ENCODE measurements at places on chromosomes 16 and 17.
A peak's percentile ranks its signal among the peaks of the same experiment; 100 is the strongest.

- DNase-seq = no peak
Measured at GRCh38 chr16:46973996-46974324, 486 bp upstream of the DNAJA2 start.

- DNase-seq = peak; percentile 38
Measured at GRCh38 chr17:30376621-30377452, 1.9 kb upstream of the CPD start.

DNA sequence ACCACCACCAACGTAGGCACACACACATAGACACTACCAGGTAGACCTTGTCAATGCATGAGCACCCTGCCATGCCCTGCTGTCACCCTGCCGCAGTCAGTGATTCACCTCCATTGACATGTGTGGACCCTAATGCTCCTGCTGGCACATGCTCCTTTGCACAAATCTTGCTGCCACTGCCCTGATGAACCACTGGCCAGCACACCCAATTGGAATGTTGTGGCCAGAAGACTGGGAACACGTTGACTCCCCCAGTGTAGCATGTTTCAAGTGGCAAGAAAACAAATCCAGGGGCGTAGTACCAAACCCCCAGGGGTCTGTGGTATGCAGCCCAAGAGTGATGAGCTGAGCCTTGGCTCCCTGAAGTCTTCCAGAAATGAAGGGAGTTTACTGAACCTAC, 486.4 kb upstream of the KIF2B start:
- no peak for DNase-seq

DNA sequence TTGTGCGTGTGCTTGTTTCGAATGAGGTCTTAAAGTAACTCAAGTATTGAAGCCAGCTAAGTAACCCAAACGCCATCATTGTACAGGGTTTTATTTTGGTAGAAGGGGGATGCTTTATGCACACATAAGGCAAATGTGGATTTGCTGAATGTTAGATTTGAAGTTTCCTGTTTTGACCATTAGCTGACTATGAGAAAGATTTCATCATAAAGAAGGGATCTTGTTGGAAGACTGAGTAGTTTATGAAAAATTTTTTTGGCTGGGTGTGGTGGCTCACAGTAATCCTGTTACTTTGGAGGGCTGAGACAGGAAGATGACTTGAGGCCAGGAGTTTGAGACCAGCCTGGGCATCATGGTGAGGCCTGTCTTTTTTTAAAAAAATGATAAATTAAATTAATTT, 10.0 kb upstream of the ZFP3 start:
- no peak for DNase-seq

- no peak for DNase-seq
Measured at GRCh38 chr17:1074886-1075605, 78.1 kb downstream of the TIMM22 start.

DNA sequence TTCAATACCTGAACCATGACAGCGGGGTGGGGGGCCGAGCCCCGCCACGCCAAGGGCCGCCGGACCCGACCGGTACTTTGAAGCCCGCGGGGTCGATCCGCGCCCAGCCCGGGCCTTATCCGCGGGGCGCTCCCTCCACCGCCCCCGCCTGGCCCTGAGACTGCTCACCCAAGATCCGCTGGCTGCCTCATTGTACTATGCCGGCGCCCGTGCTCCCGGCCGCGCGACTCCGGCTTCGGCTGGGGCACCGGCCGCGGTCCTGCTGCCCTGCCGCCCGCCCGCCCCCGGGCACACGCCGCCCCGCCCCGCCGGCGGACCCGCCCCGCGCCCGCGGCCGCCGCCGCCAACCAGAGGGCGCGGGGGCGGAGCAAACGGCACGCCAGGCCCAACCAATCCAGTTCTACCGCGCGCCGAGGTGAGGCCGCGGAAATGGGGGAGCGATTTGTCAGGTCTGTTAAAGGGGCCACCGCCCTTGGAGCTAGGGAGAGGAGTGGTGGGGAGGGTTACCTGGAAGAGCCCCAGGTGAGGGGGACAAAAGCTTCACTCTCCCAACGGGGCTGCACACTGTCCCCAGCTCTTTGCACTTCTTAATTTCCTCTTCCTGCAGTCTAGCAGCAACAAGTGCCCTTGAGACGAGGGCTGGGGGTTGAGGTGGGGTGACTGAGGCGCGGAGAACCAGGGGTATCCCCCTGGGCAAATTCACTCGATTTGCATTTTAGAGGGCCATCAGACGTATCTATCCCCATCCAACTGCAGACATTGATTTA, at the start of gene TEX2:
TSS of gene TEX2 (minus strand) at position 261 of the 767 bp plus-strand sequence. CDS start 49,043 bp downstream, outside the sequence.
- peak; percentile 93 for DNase-seq

GRCh38 chr17:29345066-29345465, 45.1 kb upstream of the TAOK1 start:
- no peak for DNase-seq

GRCh38 chr16:24988593-24989338, 26.4 kb downstream of the ARHGAP17 start:
- peak; percentile 59 for DNase-seq

DNA sequence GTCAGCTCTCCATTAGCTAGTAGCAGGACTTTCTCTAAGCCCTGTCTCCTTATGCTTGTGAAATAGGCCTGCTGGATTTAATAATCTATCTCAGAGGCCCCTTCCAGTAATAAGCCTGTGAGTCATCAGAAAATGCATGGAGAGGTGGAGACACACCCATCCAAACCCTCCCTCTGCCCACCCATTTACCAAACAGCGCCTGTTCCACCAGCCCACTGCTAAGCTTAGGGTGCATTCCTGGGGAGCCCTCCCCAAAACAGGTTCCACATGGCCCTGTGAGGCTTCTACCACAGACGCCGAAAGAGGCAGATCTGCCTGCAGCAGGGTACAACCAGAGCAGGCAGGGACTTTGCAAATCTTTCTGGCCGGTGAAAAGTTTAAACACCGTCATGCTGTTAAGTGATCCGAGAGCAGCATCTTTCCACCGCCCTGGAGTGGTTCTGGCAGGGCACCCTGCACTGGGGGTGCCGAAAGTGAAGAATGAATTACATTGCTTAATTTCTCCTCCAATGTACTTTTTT, 99.3 kb downstream of the GAS7 start:
- DNase-seq = no peak

- DNase-seq = no peak
Measured at GRCh38 chr16:47236716-47237115, 93.0 kb upstream of the NETO2 start.

DNA sequence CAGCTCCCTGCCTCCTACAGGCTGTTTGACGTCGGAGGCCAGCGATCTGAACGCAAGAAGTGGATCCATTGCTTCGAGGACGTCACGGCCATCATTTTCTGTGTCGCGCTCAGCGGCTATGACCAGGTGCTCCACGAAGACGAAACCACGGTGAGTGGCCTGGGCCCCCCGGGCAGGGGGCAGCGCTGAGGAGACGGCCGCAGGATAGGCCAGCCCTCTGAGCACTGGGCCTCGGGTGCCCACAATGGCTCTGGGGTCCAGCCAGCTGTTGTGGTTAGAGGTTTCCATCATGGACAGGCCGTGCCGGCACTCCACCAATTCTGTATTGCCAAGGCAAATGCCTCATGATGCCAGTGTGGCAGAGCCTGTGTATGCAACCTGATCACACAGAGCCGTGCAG, 88.6 kb downstream of the AMFR start:
- DNase-seq = no peak

- DNase-seq = no peak
Measured at GRCh38 chr17:40564883-40565768, at the start of gene CCR7. Gene CCR7 (minus strand): TSS chr17:40565472. CDS start chr17:40565409, 63 bp downstream.

DNA sequence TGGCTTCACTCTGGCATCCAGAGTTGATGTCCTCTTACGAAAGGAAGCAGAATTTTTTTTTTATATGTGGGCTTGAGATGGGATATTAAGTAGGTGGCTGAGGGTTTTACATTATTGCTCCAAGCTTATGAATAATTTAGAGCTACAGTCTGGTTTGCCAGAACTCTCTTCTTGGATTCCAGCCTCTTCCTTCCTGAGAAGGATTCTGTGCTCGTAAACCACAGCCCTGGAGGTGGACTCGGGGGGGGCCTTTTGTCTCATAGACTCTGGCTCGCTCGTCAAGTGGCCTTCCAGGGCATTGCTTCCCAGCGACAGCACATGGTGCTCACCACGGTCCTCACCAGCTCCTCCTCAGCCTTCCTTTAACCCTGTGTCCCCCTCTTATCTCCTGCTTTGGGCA, 43.2 kb downstream of the TMEM11 start:
- DNase-seq = no peak

- peak; percentile 36 for DNase-seq
Measured at GRCh38 chr17:17740615-17741348, 59.5 kb downstream of the RAI1 start.

DNA sequence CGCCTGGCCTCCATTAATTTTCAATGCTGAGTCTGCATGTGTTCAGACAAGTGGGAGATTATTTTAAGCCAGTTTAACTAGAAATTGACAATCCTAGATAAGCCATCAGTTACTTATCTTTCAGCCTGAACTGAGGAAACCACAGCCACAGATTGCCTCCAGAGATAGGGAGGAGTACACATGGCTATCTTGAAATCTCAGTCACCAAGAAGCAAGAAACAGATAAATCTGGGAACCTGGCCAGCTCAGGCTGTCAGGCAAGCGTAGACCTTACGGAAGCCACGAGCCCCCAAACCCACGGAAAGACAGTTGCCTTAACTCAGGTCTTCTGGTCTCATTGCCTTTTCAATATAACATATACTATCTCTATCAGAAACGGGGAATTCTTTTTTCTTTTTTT, 2.0 kb upstream of the GLG1 start:
- no peak for DNase-seq

DNA sequence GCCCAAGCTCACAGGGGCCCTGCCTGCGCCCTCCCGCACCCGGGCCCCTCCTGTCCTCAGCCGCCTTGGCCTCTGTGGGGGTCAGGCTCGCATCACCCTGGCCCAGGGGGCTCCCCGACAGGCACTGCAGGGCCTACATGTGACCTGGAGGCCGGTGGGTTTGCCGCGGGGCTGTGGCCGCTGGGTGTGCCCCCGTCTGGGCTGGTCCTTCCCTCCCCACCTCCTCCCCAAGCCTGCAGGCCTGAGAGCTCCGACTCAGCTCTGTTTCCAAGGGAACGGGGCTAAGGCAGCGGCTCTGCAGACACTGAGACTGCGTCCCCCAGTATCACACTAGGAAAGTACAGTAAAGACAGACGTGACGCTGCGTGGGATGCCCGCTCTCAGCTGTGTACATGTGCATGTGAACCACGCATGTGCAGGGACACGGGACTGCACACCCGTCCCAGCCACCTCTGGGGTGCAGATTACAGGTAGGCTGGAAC, 16.5 kb upstream of the WDR45B start:
- no peak for DNase-seq

GRCh38 chr16:81655469-81656162, 123.5 kb upstream of the PLCG2 start:
- no peak for DNase-seq

- DNase-seq = no peak
Measured at GRCh38 chr17:69749911-69750310, 325.1 kb upstream of the KCNJ16 start.

- DNase-seq = no peak
Measured at GRCh38 chr17:77692571-77693161, 265.8 kb upstream of the TNRC6C start.

DNA sequence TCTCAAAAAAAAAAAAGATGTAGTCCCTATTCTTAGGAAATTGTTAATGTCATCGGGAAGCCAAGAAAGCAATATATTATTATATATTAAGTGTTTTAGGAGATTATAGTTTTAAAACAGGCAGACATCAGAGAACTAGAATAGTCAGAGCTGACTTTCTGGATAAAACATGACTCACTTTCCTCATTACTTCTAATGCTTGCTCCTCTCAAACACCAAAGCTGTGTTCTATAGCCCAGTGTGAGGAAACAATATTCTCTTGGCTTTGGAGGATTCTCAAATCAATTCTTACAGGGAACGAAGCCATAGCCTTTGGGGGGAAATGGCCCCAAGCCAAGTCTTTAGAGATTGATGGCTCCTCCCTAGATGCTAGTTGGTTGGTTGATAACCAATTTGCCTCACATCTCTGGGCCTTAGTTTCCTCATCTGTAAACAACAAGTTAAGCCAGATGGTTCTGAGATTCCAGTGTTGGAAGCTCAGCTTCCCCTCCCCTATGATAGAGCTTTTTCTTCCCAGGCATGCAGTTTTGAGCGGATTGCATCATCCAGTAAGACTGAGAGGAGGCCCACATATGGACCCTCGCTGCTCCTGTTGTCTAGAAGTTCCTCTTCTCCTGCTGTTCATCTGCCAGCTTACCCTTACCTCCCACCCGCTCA, 12.4 kb downstream of the NMT1 start:
- DNase-seq = no peak

GRCh38 chr16:84312783-84313382, 18.2 kb downstream of the WFDC1 start:
- DNase-seq = no peak

- DNase-seq = no peak
Measured at GRCh38 chr17:68449021-68449739, 8.1 kb downstream of the WIPI1 start.

DNA sequence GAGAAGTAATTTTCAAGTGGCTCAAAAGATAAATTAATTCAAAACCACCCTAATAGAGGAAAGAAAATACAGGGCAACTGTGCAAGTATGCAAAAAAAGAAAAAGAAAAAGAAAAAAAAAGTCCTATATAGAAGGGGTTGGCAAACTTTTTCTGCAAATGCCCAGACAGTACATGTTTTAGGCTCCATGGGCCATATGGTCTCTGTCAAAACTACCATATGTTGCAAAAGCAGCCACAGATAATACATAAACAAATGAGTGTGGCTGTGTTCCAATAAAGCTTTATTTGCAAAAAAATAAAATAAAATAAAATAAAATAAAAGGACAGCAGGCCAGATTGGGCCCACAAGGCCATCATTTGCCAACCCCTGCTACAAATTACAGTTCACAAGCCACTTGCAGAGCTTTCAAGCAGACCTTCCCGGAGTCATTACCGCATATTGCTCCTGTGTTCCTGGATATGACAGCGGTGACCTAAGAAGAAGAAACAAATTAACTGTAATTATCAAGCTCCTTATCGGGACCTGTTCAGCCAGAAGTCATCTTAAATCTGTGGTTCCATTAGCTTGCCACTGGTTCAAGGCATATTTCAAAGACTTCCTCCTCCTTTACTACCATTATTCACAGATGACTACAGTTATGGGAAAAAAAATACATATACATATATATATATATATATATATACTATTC, 15.9 kb downstream of the ZC3H7A start:
- no peak for DNase-seq

DNA sequence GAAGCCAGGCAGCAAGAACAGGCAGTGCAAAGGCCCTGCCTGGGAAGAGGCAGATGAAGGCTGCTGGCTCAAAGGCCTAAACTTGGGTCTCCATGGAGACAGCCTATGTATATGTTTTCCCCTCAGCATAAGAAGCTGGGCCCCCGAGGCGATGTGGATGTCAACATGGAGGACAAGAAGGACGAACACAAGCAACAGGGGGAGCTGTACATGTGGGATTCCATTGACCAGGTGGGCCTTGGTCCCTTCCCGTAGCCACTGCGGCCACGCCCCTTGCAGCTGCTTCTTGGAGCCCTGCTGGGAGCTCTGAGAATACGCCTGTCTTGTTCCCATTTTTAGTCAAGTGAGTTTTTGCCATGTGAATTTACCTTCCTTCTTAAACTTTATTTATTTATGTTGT, 106.0 kb downstream of the SDR42E1 start:
- DNase-seq = no peak

GRCh38 chr17:33196883-33197282, 96.2 kb downstream of the ASIC2 start:
- DNase-seq = no peak

Data from body of pancreas (tissue), 4 donors.